Stimulated activated CD8-positive, alpha-beta memory T cell treated with anti-CD3 and anti-CD28 coated beads, Interleukin-4, amount 100 ng/mL, for 48 hours (primary cell): ENCODE measurements at places on chromosomes 11 and 22.
A peak's percentile ranks its signal among the peaks of the same experiment; 100 is the strongest.

- no peak for DNase-seq
Measured at GRCh38 chr22:45228401-45228754, 12.3 kb downstream of the KIAA0930 start.

DNA sequence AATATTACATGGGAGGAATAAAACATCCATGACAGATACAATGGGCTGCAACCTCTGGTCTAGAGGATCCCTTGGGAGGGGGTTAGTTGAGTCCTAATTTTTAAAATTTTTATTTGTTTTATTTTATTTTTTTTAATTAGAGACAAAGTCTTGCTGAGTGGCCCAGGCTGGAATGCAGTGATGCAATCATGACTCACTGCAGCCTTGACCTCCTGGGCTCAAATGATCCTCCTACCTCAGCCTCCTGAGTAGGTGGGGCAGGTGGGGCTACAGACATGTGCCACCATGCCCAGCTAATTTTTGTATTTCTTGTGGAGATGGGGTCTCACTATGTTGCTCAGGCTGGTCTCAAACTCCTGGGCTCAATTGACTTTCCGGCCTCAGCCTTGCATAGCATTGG, 43.1 kb downstream of the FDX1 start:
- DNase-seq, result no peak

- no peak for DNase-seq
Measured at GRCh38 chr11:83816572-83817187, 530.5 kb upstream of the CCDC90B start.

GRCh38 chr22:27307545-27308247, 493.9 kb downstream of the MN1 start:
- no peak for DNase-seq

GRCh38 chr11:28797536-28797935, 689.3 kb downstream of the METTL15 start:
- no peak for DNase-seq

DNA sequence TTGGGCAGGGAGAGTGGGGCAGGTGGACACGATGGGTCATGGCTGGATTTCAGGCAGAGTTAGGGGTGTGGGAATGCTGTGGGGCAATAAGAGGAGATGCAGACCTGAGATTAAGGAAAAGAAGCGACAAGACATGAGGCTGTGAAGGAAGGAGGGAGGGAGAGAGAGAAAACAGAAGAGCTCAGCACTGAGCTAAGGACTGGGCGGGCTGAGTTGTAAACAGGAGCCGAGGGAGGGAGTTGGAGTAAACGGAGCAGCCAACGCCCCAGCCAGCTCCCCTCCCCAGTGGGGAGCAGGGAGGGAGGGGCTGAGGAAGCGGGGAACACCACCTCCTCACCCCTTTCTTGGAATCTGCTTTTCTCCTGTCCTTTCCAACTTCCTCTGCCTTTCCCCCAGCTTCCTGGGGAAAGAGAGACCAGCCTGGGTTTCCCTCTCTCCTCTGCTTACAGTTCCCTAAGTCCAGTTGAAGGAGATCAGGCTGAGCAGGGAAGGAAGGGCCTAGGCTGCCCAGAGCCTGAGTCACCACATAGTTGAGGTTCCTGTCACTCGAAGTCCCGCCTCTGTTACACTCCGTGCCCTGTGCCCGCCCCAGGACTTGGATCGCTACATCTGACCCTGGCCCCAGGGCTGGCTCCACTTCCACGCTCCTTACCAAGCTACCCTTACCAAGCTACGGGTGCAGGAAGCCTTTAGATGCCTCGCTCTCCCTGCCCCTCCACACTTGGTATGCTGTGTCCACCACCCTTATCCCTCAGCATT, 6.7 kb upstream of the AHNAK start:
- peak; percentile 62 for DNase-seq

- DNase-seq, result no peak
Measured at GRCh38 chr22:33539902-33540751, 380.1 kb downstream of the LARGE1 start.

DNA sequence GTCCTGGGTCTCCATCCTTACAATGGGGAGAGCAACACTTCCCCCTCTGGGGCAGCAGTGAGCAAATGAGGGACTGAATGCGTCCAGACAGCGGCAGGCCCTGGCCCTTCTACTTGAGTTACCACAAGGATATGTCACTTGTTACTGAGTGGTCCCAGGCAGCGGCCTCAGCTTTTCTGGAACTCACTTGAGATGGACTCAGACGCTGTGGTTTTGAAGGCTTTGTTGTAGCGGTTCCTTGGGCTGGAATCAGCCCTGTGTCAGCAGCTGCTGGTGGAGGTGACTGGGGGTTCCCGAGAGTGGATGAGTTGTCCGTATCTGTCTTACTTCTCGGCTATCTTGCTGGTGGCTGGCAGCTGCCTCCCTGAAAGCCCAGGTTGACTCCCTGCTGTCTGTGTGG, 77.0 kb downstream of the MICAL2 start:
- peak; percentile 78 for DNase-seq

GRCh38 chr11:134904103-134904790, 492.2 kb upstream of the B3GAT1 start:
- DNase-seq, result no peak

GRCh38 chr11:69044111-69045013, 4.4 kb upstream of the TPCN2 start:
- DNase-seq, result peak; percentile 55

- DNase-seq, result no peak
Measured at GRCh38 chr11:37078521-37078920, 480.5 kb upstream of the RAG2 start.

GRCh38 chr11:74751303-74751702, 2.7 kb downstream of the RNF169 start:
- DNase-seq, result no peak
